NCI-H1436 (cell line): ENCODE measurements at places on chromosomes 5 and 9.

GRCh38 chr9:111914749-111915424 is 18.3 kb downstream of the UGCG start:
- DNase-seq: peak; percentile 69

GRCh38 chr5:74761241-74761640 is 5.7 kb downstream of the GFM2 start:
- DNase-seq: no peak

- no peak for DNase-seq
Observed at GRCh38 chr5:36946101-36946500, 69.5 kb downstream of the NIPBL start.

DNA sequence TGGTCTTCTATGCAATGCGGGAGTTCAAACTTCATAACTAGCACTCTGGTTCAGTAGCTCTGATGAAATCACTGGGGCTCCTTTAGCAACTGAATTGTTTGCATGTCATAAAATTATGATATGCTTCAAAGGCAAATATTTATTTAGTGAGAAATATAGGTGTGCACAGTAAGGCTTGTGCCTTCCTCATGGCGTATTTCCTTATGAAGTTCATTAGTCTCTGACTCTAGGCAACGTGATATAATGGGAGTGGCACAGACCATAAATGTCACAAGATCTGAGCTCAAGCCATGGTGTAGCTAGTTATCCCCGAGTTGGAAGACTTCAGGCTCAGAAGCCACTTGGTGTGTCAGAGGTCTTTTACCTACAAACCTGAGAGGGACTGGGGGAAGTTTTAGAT is 35.5 kb downstream of the PIP5K1B start:
- no peak for DNase-seq

DNA sequence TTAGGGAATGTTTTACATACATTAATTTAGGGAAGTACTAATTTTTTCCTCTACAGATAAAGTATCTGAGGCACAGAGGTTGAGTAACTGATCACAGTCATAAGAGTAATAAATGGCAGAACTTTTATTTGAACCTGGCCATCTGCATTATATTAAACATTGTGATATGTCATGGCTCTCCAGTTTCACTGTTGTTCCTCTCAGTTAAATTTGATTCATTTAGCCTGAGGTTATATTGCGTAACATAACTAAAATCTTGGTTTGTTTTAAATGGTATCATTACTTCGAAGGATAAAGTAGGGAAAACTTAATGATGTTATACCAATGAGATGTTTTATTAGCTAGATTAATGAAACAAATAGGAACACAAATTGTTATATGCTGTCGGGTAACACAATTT is 284.4 kb downstream of the KDM4C start:
- DNase-seq: no peak

GRCh38 chr5:39696672-39697398 is 272.1 kb upstream of the DAB2 start:
- DNase-seq: no peak

GRCh38 chr9:97854696-97855485 is 1.9 kb downstream of the FOXE1 start:
- no peak for DNase-seq

DNA sequence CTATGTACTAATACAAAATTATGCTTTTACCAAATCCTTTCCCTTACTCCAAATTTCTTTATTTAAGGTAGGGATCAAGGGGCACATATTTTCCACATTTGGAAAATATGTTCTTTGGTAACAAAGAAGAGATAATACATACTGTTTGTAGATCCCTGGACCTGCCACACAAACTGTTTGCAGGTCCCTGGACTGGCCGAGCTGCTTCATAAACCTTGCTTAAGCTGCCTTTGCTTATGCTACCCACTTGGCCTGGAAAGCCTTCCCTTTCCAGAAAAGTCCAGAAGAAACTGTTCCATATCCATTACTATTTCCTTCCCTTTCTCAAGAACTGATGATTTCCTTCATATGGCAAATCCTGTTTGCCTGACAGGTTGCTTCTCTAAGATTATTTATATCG is 22.6 kb upstream of the DMXL1 start:
- no peak for DNase-seq

GRCh38 chr9:23821375-23822181 is 4.5 kb downstream of the ELAVL2 start:
- peak; percentile 33 for DNase-seq

GRCh38 chr5:72265032-72265877 is 54.8 kb downstream of the MRPS27 start:
- no peak for DNase-seq

DNA sequence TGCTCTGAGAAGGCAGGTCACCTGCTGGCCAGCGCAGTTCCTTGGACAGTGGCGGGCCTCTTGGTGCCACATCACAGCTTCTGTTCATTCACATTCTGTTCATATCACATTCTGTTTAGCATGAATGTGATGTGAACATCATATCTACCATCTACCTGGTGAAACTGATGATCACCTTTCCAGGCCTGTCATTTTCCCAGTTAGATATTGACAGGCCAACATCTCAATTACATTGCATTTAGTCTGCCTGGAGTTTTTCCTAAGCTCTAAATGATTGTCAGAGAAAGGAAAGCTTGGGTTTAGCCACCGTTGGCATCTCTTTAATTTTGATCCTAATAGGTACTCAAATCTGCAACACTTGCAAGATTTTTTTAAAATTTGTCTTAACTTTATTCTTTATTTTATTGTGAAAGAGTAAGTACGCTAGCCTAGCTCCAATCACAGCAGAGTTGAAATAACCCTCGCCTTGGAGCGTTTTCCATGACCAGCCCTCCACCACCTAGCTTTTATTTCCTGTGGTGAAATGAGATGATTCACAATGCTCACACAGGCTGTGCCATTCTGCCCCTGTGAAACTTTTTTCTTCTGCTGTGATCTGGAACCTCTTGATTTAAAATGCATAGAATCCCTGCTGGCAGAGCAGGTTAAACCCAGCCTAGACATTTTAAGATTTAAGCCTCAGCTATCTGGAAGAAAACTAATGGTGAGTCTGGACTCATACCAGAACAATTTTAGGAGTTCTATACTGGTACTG is 225.0 kb downstream of the ESM1 start:
- no peak for DNase-seq

DNA sequence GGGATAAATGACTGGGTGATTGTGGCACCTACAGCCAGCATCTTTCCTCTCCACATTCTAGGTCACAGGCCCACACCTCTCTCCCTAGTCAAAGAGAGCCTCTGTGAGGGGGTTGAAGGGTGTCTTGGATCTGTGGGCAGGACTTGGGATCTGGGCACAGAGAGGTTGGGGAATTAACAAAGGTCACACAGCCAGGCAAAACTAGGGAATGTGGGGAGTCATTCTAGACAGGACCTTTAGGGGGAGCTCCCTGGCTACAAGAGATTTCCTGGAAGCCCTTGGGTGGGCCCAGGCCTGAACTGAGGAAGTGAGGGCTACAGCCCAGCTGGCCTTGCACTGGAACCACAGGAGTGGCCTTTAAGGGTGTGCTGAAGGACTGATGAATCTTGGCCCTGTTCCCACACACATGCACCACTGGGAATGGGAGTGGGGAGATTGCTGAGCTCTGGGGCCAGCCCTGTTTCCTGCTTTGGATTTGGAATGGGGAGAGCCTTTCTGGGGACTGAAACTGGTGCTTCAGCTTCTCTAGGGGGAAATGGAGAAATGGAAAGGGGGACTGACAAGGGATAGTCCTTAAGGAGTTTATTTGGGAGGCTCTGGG is 12.4 kb upstream of the CXXC5 start:
- peak; percentile 30 for DNase-seq

DNA sequence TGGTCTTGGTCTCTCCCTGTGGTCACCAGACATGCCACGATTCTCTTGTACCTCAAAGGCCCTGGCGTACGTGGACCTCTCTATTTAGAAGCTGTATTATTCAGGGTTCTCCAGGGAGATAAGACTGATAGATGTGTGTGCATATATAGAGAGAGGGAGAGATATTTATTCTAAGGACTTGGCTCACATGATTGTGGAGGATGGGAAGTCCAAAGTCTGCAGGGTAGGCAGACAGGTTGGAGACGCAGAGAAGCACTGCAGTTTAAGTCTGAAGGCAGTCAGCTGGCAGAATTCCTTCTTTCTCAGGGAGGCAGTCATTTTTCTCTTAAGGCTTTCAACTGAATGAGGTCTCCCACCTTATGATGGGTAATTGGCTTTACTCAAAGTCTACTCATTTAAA is 16.3 kb downstream of the C9orf57 start:
- no peak for DNase-seq

DNA sequence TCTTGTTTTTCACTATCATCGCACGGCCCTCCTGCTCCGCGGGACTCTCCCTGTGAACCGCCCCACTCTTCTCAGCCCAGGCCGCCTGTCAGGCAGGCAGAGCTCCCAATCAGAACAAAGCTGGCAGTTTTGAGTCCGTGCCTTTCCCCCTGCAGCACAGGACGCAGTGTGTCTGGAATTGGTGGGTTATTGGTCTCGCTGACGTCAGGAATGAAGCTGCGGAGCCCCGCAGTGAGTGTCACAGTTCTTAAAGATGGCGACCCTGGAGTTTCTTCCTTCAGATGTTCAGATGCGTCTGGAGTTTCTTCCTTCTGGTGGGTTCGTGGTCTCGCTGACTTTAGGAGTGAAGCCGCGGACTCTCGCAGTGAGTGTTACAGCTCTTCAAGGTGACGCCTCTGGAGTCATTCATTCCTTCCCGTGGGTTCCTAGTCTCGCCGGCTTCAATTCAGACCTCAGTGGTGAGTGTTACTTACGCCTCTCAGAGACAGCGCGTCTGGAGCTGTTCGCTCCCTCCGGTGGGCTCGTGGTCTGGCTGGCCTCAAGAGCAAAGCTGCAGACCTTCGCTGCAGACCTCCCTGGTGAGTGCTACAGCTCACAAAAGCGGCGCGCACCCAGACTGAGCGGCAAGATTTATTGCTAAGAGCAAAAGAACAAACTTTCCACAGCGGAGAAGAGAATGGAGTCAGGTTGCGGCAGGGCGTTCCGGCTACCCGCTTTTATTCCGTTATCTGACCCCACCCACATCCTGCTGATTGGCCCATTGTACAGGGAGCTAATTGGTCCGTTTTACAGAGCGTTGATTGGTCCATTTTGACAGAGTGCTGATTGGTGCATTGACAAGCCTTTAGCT is 7.4 kb downstream of the ZDHHC11B start:
- DNase-seq: no peak

DNA sequence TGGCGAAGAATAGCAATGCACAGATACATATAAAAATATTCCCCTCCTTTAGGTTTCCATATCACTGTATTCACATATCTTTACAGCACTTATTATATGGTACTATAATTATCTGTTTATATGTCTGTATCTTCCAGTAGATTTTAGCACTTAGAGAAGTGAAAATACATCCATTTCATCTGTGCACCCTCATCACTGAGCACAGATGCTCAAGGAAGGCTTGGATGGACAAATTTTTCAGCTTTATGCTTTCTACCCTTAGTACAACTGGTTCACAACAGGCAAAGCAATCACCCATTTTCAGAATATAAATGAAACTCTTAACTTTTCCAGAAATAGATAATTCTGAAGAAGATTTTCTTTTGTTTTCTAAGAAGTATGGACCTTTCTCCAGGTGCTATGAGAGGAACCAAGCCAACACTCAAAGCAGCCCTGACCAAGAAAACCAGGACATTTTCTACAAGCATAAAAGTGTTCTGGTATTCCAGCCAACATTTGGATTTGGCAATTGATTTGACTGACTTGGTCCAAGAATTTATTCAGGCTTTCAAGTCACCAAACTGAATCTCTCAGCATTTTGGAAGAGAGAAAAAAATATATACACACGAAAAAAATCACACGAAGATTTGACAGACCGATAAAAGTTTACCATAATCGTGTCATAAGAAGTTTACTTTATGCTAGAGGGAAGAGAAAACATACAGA is 170.2 kb upstream of the CD180 start:
- DNase-seq: no peak

- DNase-seq: no peak
Observed at GRCh38 chr9:110016340-110016739, 191.6 kb downstream of the C9orf152 start.

- DNase-seq: no peak
Observed at GRCh38 chr9:73753171-73753570, 601.5 kb downstream of the ANXA1 start.

DNA sequence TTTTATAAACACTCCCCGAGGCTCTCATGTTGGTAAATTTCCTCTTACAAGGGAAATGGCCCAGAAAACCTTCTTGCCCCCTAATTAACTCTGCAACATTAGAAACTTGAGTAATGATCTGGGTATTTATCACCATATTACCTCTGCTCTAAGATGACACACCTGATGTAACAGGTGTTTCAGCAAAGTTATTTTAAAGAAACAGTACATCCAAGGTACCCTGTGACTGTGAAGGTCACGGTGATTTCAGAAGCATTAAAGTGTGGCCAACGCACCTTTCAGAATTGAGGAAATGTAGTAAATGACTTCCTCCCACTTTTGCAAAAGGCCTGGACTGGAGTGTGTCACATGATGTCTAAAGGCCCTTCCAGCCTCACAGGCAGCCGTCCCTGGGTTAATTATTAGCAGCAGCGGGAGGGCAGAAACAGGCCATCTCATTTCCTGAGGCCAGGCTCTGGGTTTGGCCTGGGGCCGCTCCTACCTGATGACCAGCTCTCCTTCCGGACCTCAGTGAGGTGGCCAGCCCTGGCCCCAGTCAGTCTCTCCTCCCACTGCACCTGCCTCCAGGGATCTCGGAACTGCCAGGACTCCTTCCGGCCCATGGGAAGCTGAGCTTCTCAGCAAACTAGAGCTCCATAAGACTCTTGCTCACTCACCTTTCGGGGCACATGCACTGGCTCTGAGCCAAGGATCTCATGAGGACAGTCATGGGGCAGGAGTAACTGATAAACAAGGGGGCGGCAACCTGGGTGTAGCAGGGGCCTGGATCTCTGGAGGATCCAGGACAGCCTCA is 20.7 kb downstream of the PTPN3 start:
- no peak for DNase-seq

- peak; percentile 63 for DNase-seq
Observed at GRCh38 chr5:99317136-99317535, 388.3 kb upstream of the CHD1 start.

DNA sequence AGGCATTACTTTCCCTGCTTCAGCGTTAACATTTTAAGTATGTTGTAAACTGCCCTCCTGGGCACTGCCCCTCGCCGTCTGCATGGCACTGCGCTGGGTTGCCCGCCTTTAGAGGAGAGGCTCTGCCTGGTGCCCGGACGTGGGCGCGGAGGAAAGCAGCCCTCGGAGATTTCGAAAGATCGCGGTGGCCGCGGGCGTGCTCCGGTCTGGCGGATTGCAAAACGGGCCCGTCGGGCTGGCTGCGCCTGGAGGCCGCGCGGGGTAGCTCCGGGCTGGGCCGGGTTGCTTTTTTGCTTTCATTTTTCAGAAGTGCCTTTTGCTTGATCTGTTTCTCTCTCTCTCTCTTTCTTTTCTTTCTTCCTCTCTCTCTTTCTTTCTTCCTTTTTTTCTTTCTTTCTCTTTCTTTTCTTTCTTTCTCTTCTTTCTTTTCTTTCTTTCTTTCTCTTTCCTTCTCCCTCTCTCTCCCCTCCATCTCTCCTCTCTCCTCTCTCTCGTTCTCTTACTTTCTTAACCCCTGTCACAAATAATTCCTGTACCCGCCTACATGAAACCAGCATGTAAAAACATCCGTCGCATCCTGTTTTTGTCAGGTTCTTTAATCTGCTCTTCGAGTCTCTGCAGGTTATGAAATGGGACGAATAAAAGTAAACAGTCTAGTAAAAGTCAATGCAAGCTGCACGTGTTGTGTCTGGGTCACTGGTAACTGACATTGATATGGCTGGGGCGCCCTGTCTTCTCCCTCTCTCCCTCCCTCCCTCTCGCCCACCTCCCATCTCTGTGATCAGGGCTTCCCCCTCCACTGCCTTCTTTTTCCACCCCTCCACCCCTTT is 1.7 kb downstream of the FST start:
- no peak for DNase-seq
